AG04449 (cell line): ENCODE measurements at places on chromosomes 6 and 20.
A peak's percentile ranks its signal among the peaks of the same experiment; 100 is the strongest.

- no peak for DNase-seq
These were observed 16.1 kb upstream of the RBM38 start for GRCh38 chr20:57374931-57375651.

DNA sequence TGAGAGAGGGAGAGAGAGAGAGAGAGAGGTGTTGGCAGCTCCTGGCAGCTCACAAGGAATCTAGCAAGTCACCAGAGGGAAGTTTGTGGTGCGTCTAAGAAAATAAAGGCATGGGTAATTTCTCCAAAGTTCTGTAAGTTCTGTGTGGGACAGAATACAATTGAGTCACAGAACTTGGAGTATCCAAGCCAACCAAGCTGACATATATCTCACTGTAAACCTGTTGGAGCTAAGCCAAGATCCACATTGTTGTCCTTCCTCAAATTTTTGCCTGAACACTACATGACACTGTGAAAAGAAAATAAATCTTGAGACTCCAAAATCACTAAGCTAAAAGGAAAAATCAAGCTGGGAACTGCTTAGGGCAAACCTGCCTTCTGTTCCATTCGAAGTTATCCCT lies 436.7 kb downstream of the MEI4 start:
- DNase-seq: no peak

GRCh38 chr6:166925141-166925996 lies 31.0 kb downstream of the RNASET2 start:
- no peak for DNase-seq

- no peak for DNase-seq
These were observed 12.1 kb upstream of the PGC start for GRCh38 chr6:41759106-41759904.

DNA sequence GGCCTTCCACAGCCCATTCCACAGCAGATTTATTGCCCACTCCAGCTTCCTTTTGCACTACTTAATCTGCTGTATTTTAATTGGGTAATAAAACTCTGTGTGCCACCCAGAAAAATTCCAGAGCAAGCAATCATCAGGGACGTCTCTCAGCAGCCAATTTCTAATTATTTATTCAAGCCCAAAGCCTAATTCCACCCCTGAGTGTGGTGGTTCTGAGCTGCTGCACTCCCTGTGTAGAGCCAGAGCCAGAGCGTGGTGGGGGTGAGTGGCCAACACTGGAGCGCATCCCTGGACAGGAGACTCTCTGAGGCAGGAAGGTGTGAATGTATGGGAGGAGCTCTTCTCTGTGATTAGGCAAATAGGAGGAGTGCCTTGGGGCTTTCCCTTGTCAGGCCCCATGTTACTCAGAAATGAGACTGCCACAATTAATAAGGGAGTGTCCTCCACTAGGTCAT lies 66.1 kb downstream of the CD24 start:
- DNase-seq: no peak

DNA sequence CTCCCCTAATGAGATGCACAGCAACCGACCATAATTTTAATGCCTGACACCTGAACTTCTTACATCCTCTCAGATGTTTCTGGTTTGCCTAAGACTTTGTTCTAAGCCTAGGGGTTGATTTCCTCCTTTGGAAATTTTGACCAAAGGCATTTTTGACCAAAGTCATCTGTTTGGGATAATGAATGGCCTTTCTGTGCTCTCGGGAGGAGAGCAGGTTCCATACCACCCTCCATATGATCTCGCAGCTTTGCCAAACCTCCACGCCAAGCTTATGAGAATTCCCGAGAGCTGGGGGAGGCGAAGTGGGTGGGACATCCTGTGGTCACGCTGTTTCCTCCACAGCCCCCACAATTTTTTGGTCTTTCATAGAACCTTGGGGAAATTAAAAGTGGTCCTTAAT lies 91.7 kb downstream of the SCML4 start:
- no peak for DNase-seq

DNA sequence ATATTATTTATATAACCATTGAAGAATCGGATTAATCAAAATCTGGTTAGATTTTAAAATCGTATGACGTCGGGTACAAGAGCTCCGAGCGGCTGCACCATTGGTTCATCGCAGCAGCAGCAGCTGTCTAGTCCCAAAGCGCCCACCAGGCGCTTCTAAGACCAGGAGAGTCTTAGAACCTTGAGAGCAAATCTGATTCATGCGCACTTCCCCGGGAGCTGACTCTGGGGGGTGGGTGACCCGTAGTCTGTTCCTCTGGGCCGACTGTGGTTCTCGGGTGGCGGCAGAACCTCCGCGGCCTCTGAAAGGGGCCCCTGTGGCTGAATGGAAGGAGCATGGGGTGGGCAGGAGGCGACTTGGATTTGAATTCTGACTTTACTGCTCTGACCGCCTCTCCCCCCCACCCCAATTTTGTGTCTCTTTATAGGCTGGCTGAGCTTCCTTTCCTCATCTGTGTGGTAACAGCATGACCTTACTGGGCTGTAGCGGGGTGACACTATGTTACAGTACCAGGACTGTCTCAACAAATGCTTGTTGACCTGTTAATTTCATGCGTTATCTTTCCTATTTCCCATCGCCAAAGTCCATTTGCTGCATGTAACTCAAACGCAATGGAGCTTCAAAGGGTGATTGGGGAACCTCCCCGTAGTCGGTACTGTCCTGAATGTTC lies 119.7 kb downstream of the RTN4IP1 start:
- no peak for DNase-seq

DNA sequence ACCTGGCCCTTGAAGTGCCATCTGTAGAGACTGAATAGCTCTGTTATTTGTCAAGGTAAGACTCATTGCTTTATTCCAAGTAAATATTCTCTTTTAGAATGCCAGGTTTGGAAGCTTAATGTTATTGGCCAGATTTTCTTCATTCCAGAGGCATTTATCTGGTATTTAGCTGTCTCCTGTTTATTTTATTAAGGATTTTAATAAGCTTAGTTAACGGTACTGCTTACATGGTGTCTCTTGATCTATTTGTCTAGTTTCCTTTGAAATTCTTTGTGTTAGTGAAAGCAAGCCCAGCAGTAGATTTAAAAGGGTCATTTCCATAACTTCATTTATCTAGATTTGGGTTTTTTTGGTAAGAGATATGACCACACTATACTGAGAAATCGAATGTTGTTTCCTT lies 7.7 kb downstream of the RALY start:
- DNase-seq: no peak

DNA sequence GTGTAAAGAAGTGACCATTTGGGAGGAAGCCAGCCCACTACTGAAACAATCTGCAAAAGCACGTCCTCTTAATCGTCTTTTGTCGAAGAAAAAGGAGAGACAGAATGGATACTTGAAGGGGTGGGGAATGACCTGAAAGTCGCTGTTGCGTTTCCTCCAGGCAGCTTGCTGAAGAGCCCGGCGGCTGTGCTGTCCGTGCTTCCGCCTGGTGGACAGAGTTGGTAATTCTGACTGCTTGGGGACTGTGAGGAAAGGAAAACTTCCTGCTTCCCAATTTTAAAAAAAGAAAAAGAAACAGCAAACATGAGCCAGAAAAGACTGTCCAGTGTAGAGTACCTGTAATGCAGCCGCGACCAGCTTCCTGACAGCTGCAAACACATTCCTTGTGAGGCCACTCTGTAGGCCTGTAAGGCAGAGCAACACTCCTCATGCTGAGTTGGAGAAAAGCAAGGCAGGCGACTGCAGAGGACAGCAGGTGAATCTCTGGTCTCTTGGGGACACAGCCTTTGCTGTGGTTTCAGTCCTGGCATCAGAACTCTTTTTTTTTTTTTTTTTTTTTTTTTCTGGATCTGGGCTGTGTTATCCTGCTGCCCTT lies 251.1 kb upstream of the TBX18 start:
- DNase-seq: no peak

GRCh38 chr6:21500314-21501020 lies 93.1 kb upstream of the SOX4 start:
- DNase-seq: no peak

DNA sequence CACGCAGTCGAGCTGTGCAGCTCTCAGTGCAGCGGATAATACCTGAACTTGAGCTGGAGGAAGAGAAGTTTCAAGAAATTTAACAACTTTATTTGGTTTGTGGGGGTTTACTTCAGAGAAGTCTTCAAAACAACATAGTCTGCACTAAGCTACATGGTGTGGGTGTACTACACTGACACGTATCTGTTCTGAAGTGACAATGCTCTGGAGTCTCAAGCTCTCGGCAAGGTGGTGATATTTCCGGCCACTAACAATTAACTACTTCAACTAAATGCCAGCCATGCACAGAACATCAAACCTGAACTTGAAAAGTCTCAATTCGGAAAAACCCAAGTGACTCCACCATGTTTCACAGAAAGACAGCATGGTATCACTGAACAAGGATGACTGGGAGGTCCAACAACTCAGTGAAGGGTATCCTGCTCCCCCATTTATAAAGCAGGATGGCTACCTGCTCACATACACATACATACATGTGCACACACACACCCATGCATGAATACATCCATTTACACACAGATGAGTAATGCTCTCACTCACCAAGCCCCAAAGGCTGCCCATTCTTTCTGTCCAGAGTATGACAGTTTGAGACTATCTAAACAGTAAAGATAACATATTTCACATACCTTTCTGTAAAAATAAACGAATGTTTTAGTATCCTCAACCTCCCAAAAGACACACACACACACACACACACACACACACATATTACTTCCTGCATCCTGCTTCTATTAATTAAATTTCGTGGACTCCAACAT lies 15.4 kb upstream of the ANKRD60 start:
- no peak for DNase-seq

DNA sequence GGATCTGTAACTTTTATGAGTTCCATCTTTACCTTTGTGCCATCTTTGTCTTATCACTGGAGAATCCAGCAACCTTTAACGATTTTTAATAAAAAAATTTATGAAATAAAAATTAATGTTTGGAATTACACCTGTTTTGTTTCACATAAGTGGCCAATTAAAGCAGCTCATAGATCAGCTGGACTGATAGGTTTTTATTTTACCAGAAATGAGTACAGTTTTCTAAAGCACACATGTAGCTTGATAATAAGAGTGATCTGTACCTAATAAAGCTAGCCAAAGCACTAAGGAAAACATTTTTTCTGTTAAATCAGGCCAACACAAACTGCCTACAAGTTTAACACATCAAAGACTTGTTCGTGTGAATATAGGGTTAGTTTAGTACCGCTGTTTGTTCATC lies 500.1 kb downstream of the CDKAL1 start:
- no peak for DNase-seq

DNA sequence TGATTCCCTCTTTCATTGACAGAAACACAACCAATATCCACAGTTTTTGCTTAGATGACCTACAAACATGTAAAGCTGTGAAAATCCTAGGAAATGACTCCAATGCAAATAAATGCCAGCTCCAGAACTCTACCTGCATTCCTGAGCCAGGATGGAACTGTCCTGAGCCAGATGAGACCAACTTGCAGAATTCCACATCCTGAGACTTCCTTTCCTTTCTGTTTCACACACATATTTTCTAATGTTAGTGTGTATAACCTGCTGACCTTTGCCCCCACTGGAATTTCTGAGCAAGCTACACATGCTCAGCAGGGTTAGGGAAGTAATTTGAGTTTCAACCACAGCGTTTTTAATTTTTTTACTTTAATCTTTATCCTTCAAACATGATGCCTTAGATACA lies 69.6 kb upstream of the ADGRF1 start:
- DNase-seq: no peak

DNA sequence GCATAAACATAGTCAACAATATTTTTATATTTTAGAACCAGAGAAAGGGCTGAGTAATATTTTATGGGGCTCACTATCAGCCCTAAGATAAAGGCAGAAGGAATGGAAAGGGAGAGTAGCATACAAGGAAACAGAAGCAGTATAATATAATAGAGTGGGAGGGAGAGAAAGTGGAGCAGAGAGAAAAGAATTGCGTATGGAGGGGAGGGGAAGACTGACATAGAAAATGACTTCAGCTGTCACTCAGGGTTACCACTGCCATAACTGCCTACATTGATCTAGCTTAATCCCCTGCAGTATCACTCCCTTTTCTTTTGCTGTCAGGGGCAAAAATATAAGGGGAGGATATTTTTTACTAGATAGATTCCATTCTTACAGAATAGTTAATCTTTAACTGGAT lies 1133.5 kb upstream of the MAP3K7 start:
- no peak for DNase-seq

DNA sequence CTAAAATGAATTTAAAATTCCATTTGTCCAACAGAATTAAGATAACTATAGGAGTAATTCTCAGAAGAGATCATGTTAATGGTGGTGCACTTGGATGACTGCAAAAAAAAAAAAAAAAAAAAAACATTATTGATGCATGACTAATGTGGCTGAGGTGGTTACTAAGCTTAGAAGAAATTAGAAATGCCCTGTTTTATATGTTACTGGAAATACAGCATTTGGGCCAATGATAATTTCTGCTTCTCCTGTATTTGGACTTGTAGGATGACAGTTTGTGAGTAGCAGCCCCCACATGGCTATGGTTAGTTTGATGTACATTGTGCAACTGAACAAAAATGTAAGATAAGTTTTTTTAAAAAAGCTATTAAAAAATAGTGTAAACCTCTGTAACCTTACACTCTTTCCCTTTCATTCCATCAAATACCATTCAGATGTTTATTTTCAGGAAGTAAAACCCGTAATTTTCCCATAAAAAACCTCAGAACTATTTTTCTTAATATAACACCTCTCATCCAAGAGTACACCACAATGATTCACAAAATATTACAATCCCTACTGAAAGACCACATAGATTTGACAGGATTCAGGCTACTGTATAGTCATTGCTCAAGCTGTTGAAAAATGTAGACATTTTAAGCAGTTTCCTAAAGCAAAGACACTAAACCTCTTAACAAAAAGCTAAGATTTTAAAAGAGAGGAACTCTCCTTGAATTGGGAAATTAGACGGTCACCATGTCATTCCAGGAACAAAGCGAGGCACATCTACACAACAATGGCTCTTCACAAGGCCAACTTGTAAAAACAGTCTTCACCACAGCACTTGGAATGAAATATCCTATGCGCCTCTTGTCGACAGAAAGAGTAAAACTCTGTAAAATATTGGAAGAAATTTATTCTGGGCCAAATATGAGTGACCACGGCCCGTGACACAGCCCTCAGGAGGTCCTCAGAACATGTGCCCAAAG lies 83.0 kb downstream of the WDR27 start:
- peak; percentile 95 for DNase-seq

- no peak for DNase-seq
These were observed 68.6 kb downstream of the B4GALT5 start for GRCh38 chr20:49644980-49645565.

- DNase-seq: no peak
These were observed 718.5 kb downstream of the RFPL4B start for GRCh38 chr6:113065611-113066010.

- no peak for DNase-seq
These were observed 159.9 kb upstream of the TNFAIP3 start for GRCh38 chr6:137707038-137707589.

DNA sequence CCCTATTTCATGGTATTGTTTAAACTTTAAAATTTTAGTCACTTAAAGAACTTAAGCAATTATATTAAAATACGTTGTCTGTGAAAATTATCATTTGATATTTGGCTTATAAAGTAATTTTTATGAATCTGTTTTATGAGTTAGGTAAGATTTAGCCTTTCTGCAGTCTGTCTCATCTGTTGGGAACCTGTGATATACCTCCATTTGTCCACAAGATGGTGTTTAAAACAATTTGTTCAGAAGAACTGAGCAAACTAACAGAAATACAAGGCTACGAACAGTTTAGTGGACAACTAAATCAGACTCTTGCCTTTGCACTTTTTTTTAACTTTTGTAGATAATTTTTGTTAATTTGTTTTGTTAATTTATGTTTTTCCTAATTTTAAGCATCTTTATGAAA lies 92.4 kb downstream of the COL9A1 start:
- DNase-seq: no peak

- peak; percentile 57 for DNase-seq
These were observed 499.3 kb downstream of the CDKAL1 start for GRCh38 chr6:21033575-21034026.
